ENCODE measurements at places on chromosomes 3 and 15. TPM values are rescaled to one million over a fixed set of nuclear protein-coding genes. Genes with fewer than 3 reads are reported as not detected.

Gene SMCO1
- not detected for total RNA-seq

Gene CCR8
- total RNA-seq, result not detected

Gene TERC
- 17.8 TPM for total RNA-seq

Gene SI
- not detected for total RNA-seq

Gene KBTBD13
- total RNA-seq, result not detected

Gene SEC22C
- total RNA-seq, result 23.1 TPM

Gene ELL3
- total RNA-seq, result 29.1 TPM

Gene SAMMSON
- not detected for total RNA-seq

Gene ADGRG7
- total RNA-seq, result not detected

Gene ITIH1
- not detected for total RNA-seq

Gene EFL1
- 11.2 TPM for total RNA-seq

Gene AHSG
- total RNA-seq, result not detected

Gene GOLGA8T
- 0.26 TPM for total RNA-seq

Gene RLBP1
- not detected for total RNA-seq

Gene CCDC39
- 0.66 TPM for total RNA-seq

Gene C3orf20
- total RNA-seq, result not detected

Gene SCAANT1
- not detected for total RNA-seq

Gene EBLN2
- 6.7 TPM for total RNA-seq

Gene PRR20G
- not detected for total RNA-seq

Gene EXD1
- not detected for total RNA-seq

Gene SLC41A3
- 41.0 TPM for total RNA-seq

Gene NOX5
- not detected for total RNA-seq

Gene RTP1
- total RNA-seq, result not detected

Gene SNAP23
- total RNA-seq, result 29.8 TPM

Gene SPTSSB
- 3.4 TPM for total RNA-seq

Gene SACM1L
- total RNA-seq, result 49.5 TPM

Gene SOX2
- total RNA-seq, result 0.33 TPM

Gene TIGIT
- not detected for total RNA-seq

Gene ADAMTSL3
- total RNA-seq, result 7.8 TPM

Gene ITIH3
- not detected for total RNA-seq

Gene IL5RA
- total RNA-seq, result not detected

Gene MUC13
- 0.66 TPM for total RNA-seq

Gene SLC51A
- total RNA-seq, result 0.26 TPM

Gene ARGFX
- total RNA-seq, result not detected

Gene SLC26A6
- total RNA-seq, result 35.0 TPM

Gene SCN11A
- total RNA-seq, result 0.26 TPM

Gene MCTP2
- 31.6 TPM for total RNA-seq

Gene TRH
- total RNA-seq, result not detected

Gene ANKUB1
- not detected for total RNA-seq

Gene LRIG1
- total RNA-seq, result 111 TPM

Gene PLXNA1
- total RNA-seq, result 25.1 TPM

Gene GP9
- not detected for total RNA-seq

Gene GOLGA6D
- total RNA-seq, result not detected

Gene CAV3
- total RNA-seq, result not detected

Gene MINAR1
- 4.7 TPM for total RNA-seq

Gene CATSPER2
- total RNA-seq, result 8.3 TPM

Gene CHST13
- not detected for total RNA-seq

Data from body of pancreas (tissue), 4 donors.